SK-N-SH (cell line): ENCODE measurements at places on chromosomes 1 and 21. TPM values are rescaled to one million over a fixed set of nuclear protein-coding genes. Genes with fewer than 3 reads are reported as not detected.

MYOC gene
- polyA plus RNA-seq, result not detected in 2 replicates

A3GALT2 gene
- 0.07 TPM in 1 of 2 replicates, not detected in the other for polyA plus RNA-seq

RUNX3 gene
- not detected in 2 replicates for polyA plus RNA-seq

NTRK1 gene
- 0.97 and 3.3 TPM in 2 replicates for polyA plus RNA-seq

KCNQ4 gene
- 0.05 and 0.15 TPM in 2 replicates for polyA plus RNA-seq

GLUL gene
- polyA plus RNA-seq, result 107 TPM in 2 replicates

HCRTR1 gene
- 0.03 TPM in 1 of 2 replicates, not detected in the other for polyA plus RNA-seq

EXO1 gene
- polyA plus RNA-seq, result 3.9 and 4.6 TPM in 2 replicates

CCDC27 gene
- polyA plus RNA-seq, result not detected in 2 replicates

HES3 gene
- not detected in 2 replicates for polyA plus RNA-seq

FCRL4 gene
- polyA plus RNA-seq, result not detected in 2 replicates

S100A9 gene
- polyA plus RNA-seq, result not detected in 2 replicates

S100A14 gene
- 0.15 TPM in 1 of 2 replicates, not detected in the other for polyA plus RNA-seq

UBL4B gene
- polyA plus RNA-seq, result not detected in 2 replicates

UBE2U gene
- not detected in 2 replicates for polyA plus RNA-seq

SUMO3 gene
- polyA plus RNA-seq, result 89.0 and 125 TPM in 2 replicates

CDCA8 gene
- polyA plus RNA-seq, result 18.9 and 22.9 TPM in 2 replicates

TNFSF4 gene
- polyA plus RNA-seq, result 25.9 and 44.6 TPM in 2 replicates

GJA9 gene
- polyA plus RNA-seq, result not detected in 2 replicates

CELA3A gene
- polyA plus RNA-seq, result not detected in 2 replicates

KLHDC8A gene
- 0.02 and 0.03 TPM in 2 replicates for polyA plus RNA-seq

FOXD3 gene
- not detected in 2 replicates for polyA plus RNA-seq

ATP1A4 gene
- not detected in 2 replicates for polyA plus RNA-seq

BTG2 gene
- polyA plus RNA-seq, result 26.2 and 33.5 TPM in 2 replicates

FAM177B gene
- polyA plus RNA-seq, result not detected in 2 replicates

BNIPL gene
- polyA plus RNA-seq, result 0.12 and 0.16 TPM in 2 replicates

CCDC30 gene
- polyA plus RNA-seq, result 0.94 and 1.4 TPM in 2 replicates

LRRC40 gene
- 5.6 and 6.3 TPM in 2 replicates for polyA plus RNA-seq

KRTAP7-1 gene
- not detected in 2 replicates for polyA plus RNA-seq

KIF17 gene
- polyA plus RNA-seq, result 4.1 and 4.3 TPM in 2 replicates

SPRR3 gene
- polyA plus RNA-seq, result not detected in 2 replicates

KRTAP19-1 gene
- polyA plus RNA-seq, result not detected in 2 replicates

PTGS2 gene
- polyA plus RNA-seq, result 5.9 and 6.3 TPM in 2 replicates

PFKFB2 gene
- 1.8 and 2.8 TPM in 2 replicates for polyA plus RNA-seq

ZBTB18 gene
- polyA plus RNA-seq, result 19.3 and 21.3 TPM in 2 replicates

SH2D2A gene
- polyA plus RNA-seq, result not detected in 2 replicates

OR2L2 gene
- 0.03 and 0.08 TPM in 2 replicates for polyA plus RNA-seq

DRAXIN gene
- polyA plus RNA-seq, result 0.57 and 0.97 TPM in 2 replicates

CCDC185 gene
- not detected in 2 replicates for polyA plus RNA-seq

IL19 gene
- not detected in 2 replicates for polyA plus RNA-seq

GBP5 gene
- polyA plus RNA-seq, result 0.08 TPM in 2 replicates

SHC1 gene
- 338 and 395 TPM in 2 replicates for polyA plus RNA-seq

KCNK1 gene
- 10.1 and 10.6 TPM in 2 replicates for polyA plus RNA-seq

TESK2 gene
- 1.3 TPM in 2 replicates for polyA plus RNA-seq

CTH gene
- 3.9 and 4.2 TPM in 2 replicates for polyA plus RNA-seq

POLR3C gene
- polyA plus RNA-seq, result 34.1 and 40.9 TPM in 2 replicates

PCSK9 gene
- polyA plus RNA-seq, result 0.02 and 0.03 TPM in 2 replicates
